ENCODE measurements at places on chromosomes 4 and X.

- no peak for DNase-seq
Observed at GRCh38 chr4:8618961-8619720, 26.6 kb downstream of the CPZ start.

GRCh38 chr4:13918991-13919441 lies 291.5 kb upstream of the BOD1L1 start:
- DNase-seq, result no peak

GRCh38 chrX:13051529-13052172 lies 7.2 kb upstream of the FAM9C start:
- no peak for DNase-seq

- DNase-seq, result no peak
Observed at GRCh38 chrX:21225643-21226042, 148.6 kb upstream of the CNKSR2 start.

DNA sequence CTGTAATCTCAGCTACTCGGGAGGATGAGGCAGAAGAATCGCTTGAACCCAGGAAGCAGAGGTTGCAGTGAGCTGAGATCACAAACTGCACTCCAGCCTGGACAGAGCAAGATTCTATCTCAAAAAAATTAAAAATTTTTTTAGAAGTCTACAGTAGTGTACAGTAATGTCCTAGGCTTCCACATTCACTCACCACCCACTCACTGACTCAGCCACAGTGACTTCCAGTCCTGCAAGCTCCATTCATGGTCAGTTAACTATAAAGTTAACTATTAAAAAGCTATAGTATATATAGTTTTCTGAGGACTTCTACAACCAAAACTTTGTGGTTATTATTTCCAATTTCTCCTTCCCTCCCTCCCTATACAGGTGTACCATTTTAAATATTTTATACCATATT lies 34.7 kb upstream of the NEUROG2 start:
- no peak for DNase-seq

GRCh38 chrX:18886344-18887161 lies 97.4 kb downstream of the PHKA2 start:
- no peak for DNase-seq

- DNase-seq, result no peak
Observed at GRCh38 chr4:127759228-127759820, 22.8 kb upstream of the HSPA4L start.

DNA sequence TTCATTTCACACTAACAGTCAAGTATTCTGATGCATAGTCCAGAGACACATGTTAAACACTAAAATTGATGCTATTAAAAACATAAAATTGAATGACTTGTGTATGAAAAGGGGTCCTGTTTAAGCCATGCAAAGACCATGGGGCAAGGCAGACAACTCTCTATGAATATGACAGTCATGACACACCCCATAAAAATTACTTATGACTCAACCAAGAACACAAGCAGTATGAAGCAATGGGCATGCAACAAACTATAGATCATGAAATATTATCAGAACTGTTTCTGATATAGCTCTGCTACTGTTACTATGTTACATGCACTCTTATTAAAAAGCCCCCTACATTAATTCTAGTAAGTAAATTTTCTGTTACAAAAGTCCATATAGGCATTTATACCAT lies 57.5 kb upstream of the ZCCHC13 start:
- DNase-seq, result no peak

DNA sequence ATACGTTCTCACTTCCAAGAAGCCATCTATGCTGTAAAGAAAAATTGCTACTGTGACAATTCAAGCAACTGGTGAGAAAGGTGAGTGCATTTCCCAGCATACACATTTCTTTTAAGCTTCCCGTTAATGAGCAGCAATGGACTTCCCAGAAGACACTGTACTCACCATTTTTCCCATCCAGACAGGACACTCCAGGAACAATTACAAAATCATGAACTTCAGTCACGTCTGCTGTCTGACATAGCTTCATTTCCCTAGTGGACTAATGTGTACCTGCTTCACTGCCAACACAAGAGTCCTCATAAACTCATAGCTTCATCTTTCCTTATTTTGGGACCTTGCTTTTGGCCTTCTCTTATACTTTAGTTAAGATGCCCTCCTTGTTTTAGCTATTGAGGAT lies 156.9 kb downstream of the ENOX2 start:
- DNase-seq, result no peak

DNA sequence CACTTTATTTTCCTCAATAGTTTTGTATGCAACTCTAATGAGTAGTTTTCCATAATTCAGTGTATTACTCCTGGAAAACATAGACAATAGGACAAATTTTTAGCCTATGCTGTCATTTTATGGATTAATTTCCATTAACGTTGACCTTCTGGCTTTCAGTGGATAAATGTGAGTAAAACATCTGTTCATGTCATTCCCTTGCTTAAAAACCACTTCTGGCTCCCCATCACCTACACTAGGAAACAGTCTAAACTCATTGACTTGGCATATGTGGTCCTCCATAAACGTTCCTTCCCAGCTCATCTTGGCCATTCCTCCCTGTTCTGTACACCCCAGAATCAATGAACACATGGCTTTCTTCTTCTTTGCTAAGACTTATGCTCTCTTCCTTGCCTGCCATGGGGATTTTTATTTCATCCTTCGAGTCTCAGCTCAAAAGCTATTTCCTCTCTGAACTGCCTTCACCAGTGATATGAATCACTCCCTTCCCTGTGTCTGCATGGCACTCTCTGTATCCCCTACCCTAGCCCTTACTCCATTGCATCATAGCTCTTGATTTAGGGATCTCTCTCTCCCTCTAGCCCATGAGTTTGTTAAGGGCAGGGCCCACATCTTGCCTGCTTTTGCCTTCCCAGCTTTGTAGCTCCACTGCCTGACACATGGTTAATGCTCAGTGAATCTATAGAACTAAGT lies 34.8 kb downstream of the DOCK11 start:
- no peak for DNase-seq

DNA sequence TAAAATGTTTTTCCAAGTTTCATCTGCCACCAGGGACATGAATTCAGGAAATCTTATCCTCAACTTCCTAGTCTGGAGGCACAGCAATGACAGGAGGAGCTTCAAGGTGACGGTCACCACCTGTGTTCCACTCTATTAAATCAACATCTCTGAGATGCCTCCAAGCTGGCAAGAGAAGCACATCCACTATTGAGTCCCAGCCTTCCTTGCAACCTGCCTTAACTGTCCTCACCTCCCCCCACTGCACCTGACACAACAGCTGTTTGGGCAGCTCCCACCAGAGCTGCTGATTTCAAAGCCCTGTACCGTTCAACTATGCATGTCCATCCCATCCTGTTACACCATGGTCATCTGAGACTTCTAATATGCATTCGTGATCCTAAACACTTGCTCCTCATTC lies 123.4 kb downstream of the COL25A1 start:
- no peak for DNase-seq

- DNase-seq, result no peak
Observed at GRCh38 chr4:153794006-153794405, 5.1 kb upstream of the SFRP2 start.

- no peak for DNase-seq
Observed at GRCh38 chrX:7154041-7154597, 6.2 kb upstream of the PUDP start.

- DNase-seq, result no peak
Observed at GRCh38 chr4:51836549-51836948, 6.4 kb upstream of the DCUN1D4 start.

DNA sequence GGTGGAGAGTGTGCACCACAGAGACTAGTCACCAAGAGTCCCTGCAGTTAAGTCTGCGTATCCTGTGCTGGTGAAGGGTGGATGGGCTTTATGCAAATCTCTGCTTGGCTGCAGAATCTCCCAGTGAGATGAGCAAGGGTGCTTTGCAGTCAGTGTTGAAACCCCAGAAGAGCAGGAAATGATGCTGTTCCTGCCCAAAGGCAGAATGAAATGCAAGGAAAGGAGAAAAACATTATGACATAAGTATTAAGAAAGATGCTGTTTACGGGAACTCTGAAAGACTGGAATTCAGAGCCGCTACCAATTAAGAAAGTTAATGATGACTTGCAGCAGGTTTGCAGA lies 25.4 kb upstream of the ACSL1 start:
- DNase-seq, result no peak

DNA sequence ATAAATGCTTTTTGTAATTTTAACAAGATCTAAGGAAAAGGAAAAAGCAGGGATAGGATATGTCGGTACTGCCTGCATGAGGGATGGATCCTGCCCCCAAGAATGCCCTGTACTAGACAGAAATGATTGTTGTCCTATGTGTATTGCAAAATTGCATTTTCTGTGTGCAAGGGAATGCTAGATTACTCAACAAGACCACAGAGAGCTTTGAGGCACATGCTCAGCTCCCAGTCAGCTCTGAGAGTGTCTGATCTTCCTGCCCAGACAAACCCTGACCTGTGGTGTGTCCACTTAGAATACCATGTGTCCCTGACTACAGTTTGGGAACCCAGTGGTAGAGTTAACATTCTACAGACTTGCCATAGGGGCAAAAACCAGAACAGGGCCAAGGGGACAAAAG lies 129.2 kb upstream of the PAK3 start:
- DNase-seq, result no peak

DNA sequence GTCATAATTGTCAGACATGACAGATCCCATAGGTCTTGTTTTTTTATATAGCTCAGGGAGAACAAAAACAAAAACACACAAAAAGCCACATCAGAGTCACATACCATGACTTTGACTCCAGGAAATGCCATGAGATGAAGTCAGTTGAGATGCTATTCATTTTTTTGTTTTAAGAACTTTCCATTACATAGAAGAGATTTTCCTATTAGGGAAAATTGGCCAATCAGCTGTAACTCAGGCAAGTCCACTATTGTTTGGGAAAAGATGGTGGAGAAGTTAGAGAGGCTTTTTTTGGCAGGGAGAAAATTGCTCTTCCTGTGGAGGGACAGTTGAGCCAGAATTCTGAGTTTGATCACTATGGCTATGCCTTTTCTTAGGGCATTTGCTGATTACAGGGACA lies 72.6 kb downstream of the SMARCA5 start:
- no peak for DNase-seq

DNA sequence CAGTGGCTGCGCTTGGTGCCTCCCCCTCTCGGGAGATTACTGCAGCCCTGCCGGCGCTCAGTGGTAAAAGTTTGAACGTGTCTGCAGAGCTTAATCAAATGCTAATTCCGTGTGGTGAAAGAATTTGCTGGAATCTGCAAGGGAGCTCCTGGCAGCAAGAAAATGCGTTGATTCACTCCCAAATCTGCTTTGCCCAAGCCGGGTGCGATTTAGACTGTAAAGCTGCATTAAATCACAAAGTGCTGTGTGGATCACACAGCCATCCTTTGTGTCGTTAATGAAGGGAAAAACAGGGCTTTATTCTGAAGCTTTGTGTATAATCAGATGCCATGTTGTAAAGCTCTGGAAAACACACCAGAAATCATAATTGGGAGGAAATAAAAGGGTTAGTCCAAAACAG lies 444.1 kb downstream of the BCOR start:
- DNase-seq, result no peak

DNA sequence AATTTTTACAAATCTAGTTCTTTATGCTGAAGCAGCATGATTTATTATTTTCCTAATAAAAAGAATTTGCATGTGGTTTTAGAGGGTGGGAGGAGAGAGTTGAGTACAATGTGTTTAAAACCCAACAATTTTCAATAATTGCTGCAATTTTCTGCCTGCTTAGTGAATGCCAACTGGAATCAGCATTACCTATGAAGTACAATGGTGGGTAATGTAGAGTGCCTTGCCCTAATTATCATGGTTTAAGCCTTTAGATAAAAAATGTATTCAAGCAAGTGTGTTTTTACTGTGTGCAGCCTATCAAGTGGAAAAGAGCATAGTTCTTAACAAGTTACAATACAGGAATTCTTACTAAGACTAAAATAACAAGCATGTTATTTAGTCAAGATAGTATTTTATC lies 77.9 kb upstream of the ANKRD50 start:
- no peak for DNase-seq

- no peak for DNase-seq
Observed at GRCh38 chr4:169603312-169603711, 9.1 kb downstream of the NEK1 start.

DNA sequence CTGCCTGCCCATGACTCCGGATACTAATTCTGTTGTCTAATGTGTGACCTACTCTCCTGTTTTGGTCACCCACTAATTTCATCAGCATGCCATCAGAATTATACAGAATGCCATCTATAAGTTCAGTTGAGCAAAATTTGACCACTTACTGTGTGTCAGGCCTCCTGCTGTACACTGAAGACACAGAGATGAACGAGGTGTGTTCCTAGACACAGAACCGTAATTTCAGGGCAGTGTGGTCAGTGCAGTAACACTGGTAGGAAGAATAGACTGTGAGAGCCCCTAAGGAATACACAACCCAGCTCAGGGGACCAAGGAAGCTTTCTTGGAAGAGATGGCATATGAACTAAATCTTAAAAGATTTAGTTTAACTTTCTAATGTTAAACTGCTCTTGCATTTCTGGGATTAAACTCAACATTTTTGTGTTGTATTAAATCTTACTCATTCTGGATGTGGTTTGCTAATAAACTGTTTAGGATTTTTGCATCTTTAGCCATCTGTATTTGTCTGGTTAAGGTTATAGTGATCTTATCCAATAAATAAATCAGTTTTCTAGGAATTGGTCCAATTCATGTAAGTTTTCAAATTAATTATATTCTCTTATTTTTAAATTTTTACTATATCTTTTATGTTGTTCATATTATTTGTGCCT lies 34.3 kb downstream of the KANTR start:
- DNase-seq, result no peak

GRCh38 chr4:156983366-156983765 lies 11.8 kb upstream of the PDGFC start:
- no peak for DNase-seq

- DNase-seq, result no peak
Observed at GRCh38 chr4:1030031-1030430, 18.6 kb downstream of the FGFRL1 start.

DNA sequence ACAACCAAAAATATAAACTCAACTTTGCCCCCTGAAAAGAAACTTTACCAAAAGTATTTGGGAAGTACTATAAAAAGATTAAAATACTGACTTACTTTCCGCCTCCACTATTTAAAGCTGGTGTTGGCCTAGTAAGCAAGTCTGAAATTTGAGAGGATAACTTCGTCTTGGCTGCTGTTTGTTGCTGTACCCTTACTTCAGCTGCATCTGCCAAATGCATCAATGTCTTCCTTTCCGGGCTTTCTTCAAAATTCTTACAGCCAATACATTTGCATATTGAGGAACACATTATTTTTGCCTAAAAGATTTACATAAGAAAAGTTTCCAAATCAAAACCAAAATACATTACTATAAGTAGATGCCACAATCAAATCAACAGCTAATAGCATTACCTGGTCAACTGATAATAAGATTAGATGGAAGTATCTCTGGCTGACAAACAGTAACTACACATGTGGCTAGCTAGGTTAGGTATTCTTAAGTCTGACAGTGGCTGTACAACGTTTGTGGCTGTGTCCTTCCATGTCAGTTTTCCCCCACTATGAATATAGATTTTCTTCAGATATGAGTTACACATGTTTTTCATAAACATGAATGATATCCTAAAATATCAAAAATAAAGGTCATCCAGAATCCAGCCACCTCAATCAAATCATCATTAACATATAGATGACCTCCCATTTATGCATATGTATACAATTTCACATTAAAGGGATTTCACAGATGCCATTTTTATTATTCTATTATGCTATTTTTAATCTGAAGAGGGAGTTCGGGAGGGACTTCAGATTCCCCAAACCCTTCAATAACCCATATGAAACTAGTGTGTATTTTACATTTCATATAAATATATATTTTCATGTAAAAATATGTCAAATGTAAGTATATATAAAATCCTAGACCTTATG lies 30.6 kb downstream of the THAP9 start:
- DNase-seq, result no peak

- DNase-seq, result no peak
Observed at GRCh38 chr4:113106108-113106507, 56.7 kb downstream of the ANK2 start.

- no peak for DNase-seq
Observed at GRCh38 chr4:117527601-117528000, 442.2 kb upstream of the TRAM1L1 start.

Data from T1000 (cell line).